ENCODE measurements at places on chromosomes 2 and 18.

GRCh38 chr18:12608301-12608700 lies 49.6 kb downstream of the SPIRE1 start:
- no peak for DNase-seq

GRCh38 chr2:226913641-226914040 lies 77.8 kb downstream of the RHBDD1 start:
- no peak for DNase-seq

- DNase-seq, result no peak
These were observed 217.9 kb downstream of the VAPA start for GRCh38 chr18:10131460-10132395.

DNA sequence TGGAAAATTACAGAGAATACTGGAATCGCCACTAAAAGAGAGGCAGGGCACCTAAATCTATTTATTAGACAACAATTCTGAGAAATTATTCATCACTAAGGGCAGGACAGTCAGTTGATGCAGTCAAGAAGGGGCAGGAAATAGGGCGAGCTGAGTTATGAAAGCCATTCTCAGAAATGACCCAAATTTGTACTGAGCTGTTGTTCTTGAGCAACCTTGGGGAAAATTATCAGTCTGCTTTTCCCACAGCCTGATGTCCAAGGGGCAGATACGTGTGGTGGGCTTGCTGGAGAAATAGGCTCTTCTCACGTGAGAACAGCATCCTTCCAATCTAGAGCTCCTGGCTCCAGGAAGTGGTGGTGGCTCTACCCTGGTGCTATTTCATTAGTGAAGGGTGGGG lies 38.6 kb downstream of the STON1 start:
- no peak for DNase-seq

DNA sequence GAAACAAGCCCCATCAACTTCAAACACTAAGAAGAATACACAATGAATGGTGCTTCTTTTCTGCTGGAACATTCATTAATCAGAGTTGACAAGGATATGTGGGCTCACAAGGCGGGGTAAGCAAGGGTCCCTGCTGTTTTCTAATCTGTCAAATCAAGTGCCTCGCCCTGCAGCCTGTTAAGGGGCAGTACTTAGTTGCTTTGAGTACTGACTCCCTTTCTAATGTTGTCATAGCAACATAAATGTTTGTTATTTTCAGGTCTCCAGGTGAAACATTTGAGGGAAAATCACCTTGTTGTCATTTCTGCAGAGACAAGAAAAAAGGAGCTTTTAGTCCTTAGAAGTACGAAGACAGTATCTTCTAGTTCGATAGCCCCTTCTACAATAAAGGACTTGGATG lies 284.7 kb upstream of the PKDCC start:
- DNase-seq, result no peak

- no peak for DNase-seq
These were observed 833.8 kb downstream of the TRIB2 start for GRCh38 chr2:13550285-13551231.

DNA sequence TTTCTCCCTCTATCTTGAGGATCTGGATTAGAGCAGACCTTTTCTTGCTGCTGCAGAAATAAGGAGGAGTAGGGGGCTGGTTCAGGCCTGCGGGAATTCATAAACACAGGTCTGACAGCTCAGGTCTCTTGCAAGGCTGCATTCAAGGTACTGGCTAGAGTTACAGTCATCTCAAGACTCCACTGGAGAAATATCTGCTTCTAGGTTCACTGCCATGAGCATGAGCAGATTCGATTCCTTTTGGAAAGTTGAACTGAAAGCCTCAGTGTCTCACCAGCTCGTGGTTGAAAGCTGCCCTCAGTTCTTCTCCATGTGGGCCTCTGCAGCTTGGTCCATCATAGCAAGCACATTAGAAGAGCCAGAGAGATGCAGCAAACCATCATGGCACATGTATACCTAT lies 124.4 kb upstream of the SETBP1 start:
- DNase-seq, result no peak

DNA sequence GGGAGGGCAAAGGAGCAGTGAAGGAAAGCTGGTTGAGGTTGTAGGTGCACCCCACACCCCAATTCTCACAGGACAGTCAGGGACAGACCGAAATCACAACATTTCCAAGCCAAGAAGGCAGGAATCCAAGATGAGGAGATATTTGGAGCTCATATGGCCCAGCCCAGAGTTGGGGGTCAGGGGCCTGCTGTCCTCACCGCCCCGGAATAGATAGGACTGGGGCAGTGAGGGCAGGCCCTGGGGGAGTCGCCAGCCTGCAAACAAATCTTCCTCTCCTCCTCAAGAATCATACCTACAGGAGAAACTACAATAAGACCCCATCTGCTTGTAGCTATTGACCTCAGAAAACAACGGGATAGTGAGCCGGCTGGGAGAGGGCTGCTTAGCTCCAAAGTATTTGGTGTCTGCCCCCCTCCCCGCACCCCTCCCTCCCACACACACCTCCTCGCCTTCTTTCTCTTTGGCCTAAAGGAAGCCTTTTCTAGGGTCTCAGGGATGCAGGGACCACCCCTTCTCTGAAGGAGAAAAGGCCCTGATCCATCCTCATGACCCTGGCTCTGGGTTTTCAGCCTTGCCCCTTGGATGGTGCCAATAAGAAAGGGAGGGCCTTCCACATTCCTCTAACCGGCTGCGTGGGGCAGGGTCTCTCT lies 3.8 kb downstream of the EN1 start:
- DNase-seq, result no peak

DNA sequence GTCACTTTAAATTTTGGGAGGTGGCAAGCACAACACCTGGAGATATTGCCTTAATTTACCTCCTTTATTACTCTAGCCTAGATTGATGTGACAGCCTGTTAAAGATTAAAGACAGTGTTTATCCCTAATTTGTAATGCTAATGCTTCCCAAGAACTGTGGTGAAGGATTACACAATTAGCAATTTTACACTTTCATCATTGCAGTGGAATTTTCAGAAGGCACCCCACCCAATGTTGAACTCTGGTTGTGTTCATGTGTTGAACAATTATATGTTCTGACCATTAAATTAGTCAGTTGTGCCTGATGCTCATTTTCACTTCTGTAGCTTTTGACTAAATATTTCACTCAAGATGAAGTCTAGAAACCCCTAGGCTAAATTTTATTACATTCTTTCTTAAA lies 317.1 kb upstream of the CWC22 start:
- DNase-seq, result no peak

DNA sequence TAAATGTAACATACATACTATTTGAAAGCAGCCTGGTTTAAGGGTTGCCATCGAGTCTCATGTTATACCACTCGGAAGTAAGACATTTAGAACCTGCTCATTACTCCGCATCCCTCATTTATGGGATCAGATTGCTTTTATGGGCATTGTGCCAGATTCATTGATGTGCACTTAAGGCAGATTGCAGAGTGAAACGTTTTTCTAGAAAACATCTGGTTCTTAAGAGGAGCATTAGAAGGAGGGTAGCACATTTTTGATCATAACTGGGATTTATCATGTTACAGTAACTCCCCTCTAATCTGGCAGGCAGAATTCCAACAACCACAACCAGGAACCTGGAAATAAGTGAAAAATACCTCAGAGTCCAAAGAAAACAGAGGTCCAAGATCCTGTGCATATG lies 74.2 kb upstream of the GALNT3 start:
- no peak for DNase-seq

DNA sequence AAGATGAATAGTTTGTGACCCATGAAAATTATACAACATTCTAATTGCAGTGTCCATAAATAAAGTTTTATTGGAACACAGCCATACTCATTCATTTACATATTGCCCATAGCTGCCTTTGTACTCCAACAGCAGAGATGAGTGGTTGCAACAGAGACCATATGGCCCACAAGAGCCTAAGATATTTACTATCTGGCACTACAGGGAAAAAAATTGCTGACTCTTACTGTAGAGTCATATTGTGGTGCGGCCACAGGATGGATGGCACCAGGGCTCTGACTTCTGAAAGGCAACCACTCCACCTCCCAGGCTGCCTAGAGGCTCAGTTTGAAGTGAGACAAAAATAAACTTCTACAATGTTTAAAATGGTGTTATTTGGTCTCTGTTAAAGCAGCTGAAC lies 404.0 kb upstream of the ATP5MC3 start:
- no peak for DNase-seq

GRCh38 chr2:221077251-221077650 lies 494.9 kb downstream of the EPHA4 start:
- DNase-seq, result no peak

GRCh38 chr2:175523001-175523400 lies 341.5 kb upstream of the ATP5MC3 start:
- DNase-seq, result no peak

DNA sequence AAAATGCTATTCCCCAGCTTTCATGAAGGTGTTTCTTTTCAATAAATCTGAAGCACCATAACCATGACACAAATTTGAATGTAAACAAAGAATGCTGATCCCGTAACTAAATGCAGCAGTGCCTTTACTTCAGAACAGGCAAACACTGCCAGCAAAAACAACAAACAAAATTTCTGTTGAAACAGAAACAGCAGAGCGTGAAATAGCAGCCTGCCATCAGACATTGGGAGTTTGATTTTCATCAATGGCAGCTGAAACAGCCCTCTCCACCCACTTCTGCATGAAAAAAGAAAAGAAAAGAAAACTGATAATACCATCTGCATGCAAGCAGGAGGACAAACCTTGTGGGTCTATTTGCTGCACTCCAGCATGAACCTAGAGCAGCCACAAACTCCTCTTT lies 128.3 kb downstream of the CDH2 start:
- DNase-seq, result no peak

- DNase-seq, result no peak
These were observed 1.3 kb upstream of the SCYGR3 start for GRCh38 chr2:227615906-227616305.

- no peak for DNase-seq
These were observed 599.1 kb upstream of the SOX11 start for GRCh38 chr2:5093056-5093455.

DNA sequence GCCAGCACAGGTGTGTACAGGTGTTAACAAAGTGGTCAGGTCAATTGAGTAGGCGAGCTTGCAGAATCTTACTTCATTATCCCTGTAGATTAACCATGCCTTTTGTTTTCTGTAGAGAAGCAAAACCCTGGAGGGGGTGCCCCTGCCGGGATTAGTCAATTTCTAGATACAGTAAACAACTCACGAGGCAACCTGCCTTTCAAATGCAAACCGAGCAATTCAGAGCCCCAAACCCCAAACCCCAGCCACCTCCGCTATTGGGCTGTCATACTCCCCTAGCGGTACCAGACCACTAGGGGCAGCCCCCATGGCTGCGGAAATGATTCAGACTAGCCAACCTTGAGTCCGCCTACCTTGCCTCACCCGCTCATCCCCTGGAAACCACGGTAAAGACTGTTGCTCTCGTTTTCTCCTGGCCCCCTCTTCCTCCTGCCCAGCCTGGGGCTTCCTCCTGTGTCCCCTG lies 61.4 kb upstream of the KIF5C start:
- DNase-seq, result peak; percentile 97

- no peak for DNase-seq
These were observed 390.2 kb downstream of the THSD7B start for GRCh38 chr2:137155356-137156104.

All from NT2/D1 (cell line).